ENCODE measurements at places on chromosomes 7 and 10.

DNA sequence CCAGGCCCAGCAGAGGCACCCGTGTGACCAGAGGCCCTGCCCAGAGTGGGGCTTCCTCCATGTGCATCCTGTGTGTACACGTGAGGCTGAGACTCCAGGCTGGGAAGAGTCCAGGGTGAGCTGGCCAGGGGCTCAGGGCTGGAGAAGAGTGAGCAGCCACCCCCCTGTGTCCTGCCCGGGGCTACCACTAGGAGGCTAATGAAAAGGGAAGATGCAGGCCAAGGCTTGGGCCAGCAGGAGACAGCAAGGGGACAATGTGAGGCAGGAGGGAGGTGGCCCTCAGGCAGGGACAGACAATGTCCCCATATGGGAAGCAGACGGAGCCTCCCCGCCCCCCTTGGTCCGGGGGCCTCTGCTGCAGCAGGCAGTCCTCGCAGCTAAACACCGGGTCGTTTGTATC, 102.0 kb downstream of the HIF1AN start:
- no peak for DNase-seq

- DNase-seq = no peak
Measured at GRCh38 chr10:47158116-47159071, 141.6 kb upstream of the GDF10 start.

GRCh38 chr10:73366381-73367298, 8.0 kb upstream of the CFAP70 start:
- DNase-seq = no peak

DNA sequence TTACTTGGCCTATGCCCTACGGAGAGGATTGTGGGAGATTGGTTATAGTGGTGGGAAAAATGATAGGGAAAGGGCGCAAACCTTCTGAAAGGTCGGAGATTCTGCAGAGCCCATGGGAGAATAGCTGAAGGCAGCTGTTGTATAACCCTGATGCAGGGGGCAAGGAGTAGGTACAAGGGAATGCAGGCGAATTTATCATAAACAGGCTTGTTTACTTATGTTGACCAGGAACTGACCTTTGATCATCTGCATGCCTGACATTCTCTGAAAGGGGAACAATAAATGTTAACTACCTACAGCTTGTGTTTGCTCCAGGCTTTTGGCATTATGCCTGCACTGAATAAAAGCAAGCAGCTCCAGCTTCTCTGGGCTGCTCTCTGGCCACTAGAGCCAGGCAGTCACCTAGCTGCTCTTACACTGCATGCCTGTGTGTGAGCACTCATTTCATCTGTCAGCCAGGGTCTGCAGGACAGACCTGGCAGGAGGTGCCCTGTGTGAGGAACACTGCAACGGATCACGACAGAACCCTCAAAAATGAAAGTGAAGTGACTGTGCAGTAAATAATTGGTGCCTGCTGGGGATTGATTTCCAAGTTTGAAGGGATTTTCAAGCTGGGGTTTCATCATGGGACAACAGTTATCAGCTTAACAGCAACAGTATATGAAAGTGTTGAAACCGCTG, 31.1 kb upstream of the ABCA13 start:
- no peak for DNase-seq

DNA sequence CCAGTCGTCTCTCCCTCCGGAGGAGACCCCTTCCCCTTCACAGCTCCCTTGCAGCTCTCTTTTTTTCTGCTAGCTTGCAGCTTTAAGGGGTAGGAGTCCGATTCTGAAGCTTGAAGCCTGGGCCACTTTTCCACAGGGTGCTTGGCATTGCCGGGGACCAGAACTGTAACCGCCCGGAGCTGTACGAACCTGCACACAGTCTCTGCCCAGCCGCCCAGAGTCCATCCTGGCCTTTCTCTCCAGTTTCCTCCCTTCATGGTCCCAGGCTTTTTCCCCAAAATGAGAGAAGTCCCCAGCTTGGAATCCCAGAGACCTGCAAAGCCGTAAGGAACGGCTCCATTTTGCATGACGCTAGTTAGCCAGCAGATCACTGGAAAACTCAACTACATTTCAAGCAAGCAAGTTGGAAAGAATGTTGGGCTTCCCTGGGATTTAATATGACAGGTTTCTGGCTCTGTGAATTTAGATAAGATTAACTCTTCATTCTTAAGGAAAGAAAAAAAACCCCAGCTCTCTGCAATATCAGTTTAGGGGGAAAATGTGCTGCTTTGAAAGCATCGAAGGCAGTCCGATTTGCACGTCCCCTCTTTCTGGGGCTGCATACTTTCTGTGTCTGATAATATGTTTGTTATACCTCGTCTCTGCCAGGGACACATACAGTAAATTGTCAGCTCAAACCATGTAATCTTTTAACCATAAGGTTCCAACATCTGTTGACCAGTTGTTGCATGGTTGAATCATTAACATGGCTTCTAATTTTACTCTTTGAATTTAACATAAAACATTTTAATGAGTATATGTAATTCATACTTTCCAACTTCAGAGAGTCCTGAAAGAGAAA, 190.0 kb upstream of the LYZL2 start:
- DNase-seq = no peak

GRCh38 chr7:92075455-92076158, 58.7 kb downstream of the CYP51A1 start:
- DNase-seq = no peak

- DNase-seq = no peak
Measured at GRCh38 chr10:52283174-52283573, 30.9 kb upstream of the DKK1 start.

DNA sequence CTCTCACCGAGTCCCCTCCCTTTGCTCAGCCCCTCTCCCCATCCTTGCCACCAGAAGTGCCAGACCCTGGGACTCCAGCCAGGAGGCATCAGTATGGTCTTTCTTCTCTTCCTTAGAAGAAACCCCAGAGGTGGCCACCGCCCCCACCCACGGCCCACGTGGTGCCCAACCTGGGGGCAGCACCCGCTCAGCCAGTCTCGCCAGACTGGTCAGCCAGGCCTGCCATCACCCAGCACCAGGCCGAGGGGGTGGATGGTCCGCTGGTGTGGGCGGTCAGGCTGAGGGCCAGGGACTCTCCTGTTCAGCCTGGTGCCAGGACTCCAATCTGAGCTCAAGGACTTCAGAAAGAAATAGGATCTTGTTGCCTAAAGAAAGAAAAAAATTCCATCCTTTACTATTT, 5.8 kb upstream of the CLDN4 start:
- no peak for DNase-seq

- no peak for DNase-seq
Measured at GRCh38 chr7:150384406-150385301, 5.5 kb downstream of the ZNF775 start.

DNA sequence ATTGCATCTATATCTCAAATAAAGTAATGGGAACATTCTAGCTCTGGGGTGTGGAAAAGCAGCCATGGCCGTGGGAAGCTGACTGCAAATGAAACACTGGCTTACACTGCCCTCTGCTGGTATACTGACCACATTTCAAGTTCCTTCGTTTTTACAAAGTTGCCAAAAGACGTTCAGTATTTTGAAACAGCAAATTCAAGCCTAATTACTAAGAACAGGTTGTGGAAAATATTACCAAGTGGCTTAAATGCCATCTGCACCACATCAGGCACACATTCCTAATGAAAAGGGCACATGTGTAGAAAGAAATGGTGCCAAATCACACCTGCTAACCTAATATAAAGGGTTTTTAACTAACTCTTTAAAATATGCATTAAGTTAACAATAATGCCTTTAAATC, 83.9 kb downstream of the JAZF1 start:
- DNase-seq = peak; percentile 79

- no peak for DNase-seq
Measured at GRCh38 chr10:29648114-29648982, 13.6 kb upstream of the SVIL start.

DNA sequence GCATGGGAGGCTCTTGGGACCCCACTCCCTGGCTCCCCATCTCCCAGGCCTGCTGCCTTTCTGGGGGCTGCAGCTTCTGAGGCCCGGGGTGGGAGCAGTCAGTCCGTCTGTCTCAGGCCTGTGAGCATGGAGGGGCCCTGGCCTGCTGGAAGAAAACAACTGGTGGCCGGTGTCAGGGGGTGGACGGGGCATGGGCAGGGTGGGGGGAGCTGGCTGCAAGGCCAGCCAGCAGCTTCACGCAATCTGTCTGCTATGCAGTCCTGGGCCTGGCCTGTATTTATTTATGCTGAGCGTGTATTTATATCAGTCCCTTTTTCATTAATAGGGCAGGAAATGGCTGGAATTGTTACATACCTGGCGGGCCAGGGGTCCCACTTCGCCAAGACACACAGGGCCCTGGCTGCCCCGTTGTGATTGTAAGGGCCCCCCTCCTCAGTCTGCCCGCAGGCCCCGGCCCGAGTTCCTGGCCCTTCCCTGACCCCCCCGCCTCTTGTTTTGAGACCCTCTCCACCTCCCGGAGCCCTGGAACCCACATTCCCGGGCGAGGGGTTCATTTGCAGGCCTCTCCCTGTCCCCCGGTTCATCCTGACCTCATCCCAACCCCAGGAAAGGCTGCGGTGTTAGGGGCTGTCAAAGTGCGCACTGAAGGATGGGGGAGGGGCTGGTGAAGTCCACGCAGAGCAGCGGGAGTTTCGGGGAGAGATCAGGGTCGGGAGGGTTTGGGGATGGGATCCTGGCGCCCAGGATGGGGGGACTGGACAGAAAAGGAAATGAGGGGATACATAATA, 8.2 kb downstream of the TMEM270 start:
- DNase-seq = no peak

DNA sequence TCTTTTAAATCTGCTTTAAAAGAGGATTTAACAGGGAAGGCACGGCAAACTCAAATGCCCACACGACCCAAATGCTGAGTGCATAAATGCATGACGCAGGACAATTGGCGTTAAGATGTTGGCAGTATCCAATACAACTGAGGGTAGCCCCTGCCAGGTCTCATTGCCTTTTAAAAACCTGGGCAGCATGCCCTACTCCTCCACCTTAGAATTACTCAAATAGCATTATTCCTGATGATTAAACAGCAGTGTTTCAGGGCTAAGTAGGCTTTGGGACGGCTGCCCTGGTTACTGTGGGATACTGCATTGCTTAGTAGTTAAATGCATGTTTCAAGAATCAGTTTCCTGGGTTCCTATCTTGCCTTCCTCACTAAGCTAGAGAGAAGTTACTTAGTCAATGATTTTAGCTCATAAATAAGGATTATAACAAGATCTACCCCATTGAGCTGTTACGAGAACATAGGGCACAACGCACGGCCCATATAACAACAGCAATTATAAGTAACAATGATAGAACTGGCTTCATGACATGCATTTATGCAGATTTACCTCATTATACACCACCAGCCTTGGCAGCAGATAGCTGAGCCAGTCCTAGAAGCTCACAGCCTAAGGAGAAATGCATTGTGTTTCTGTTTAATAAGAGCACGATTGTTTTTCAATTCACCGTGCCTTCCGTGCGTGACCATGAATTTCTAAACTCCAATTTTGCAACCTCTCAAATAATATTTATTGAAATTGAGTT, 7.9 kb downstream of the TUBAL3 start:
- DNase-seq = no peak

DNA sequence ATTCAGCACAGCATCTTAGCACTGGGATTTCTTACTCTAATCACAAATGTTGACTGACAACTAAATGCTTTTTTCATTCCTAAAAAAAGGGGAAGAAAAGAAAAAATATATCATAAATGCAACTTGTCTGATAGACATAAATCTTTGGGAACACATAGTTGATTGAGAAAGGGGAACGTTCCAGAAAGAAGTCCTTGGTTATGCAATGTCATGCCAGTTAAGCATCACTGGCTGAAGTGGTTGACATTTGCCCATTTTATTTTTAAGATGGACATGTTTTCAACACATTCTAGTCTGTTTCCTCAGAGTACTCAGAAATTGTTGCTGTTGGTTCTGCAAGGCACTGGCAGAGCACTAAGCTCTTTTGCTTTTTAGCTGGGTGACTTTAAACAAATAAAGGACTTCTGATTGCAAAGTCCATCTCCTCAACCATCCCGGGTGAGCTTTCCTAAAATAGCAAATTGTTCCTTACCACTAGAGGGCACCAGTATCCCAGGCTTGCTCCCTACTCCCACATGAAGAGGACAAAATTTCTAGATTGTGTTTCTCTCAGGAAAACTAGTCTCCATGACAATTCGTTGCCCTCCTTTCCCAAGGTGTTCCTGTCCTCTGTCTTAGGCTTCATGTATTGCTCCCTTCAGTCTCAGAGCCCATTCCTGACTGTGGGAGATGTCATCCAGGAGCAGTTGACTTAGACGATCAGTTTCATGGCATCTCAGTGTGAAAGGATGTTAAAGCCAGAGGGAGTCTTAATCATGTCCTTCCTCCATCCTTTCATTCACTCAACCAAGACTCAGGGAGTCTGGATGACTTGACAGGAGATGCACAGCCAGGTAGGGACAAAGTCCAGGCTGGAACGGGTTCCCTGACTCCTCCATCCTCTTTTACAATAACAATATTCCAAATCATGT, 23.9 kb downstream of the OPALIN start:
- DNase-seq = peak; percentile 79

DNA sequence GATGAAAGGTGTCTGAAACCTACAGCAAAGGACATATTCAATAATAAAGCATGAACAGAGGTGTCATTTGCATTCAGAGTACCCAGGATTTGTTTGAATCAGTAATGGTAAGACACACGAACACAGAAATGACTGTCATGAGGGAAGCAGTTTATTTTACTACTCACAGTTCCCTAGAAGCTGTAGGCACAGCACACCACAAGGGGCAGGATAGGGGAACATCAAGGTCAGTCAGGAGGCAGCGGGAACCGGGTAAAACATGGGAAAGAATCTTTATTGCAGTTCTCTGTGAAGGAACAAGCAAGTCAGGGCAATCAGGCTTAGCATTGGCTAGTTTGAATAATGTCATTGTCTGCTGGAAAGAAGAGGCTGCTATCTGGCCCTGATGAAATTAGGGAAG, 70.2 kb upstream of the PDSS1 start:
- DNase-seq = no peak

- no peak for DNase-seq
Measured at GRCh38 chr10:128614802-128615553, 488.8 kb upstream of the MKI67 start.

GRCh38 chr10:45377321-45377720, 3.3 kb downstream of the ALOX5 start:
- no peak for DNase-seq

- no peak for DNase-seq
Measured at GRCh38 chr10:50851884-50852671, 33.3 kb downstream of the A1CF start.

DNA sequence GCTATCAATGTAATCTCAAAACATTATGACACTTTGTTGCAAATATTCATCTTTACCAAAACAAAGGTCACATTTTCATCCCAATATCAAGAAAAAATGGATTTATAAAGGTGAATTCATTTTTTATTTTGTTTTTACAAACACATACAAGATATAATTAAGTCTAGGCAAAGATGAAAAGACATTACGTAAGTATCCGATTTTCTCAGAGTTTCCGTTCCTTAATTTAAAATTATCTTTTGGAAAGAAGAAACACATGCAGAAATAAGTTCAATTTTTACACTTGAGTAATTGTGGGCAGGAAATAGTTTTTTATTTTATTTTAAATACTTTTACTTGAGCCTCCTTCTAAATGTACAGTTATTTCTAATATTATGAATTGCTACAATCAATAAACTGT, 24.6 kb downstream of the RTKN2 start:
- DNase-seq = no peak

- DNase-seq = no peak
Measured at GRCh38 chr7:91880016-91880412, 488 bp downstream of the MTERF1 start.
